ENCODE measurements at places on chromosomes 1 and 21. TPM values are rescaled to one million over a fixed set of nuclear protein-coding genes. Genes with fewer than 3 reads are reported as not detected.

DNA sequence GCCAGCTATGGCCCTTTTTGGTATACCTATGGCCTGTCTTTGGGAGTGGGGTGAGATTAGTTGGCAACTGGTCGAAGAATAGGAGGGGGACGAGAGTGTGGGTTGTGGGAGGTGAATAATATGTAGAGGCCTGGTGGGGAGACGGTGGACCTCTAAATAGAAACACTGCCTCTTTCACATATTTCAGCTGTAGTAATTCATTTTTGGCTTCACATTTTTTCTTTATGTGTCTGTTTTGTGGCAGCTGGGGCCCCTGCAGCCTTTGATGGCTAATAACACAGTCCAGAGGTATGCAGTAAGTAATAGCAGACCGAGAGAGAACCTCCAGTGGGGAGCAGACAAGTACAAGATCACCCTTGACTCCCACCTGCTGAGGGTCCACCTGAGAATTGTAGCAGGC, 75.9 kb downstream of the HLX start:
- ATAC-seq = no peak
- no peaks in the 10 kb centered on the region for H3K4me1 ChIP-seq
- peaks cover 7% of the 10 kb centered on the region for H3K27me3 ChIP-seq
- no peaks in the 10 kb centered on the region for H3K36me3 ChIP-seq

Gene RGL1
- total RNA-seq = 2.6 TPM

- no peak overlapping the region for H3K4me3 ChIP-seq
- no peak overlapping the region for H3K27ac ChIP-seq
- no peaks in the 10 kb centered on the region for H3K4me1 ChIP-seq
Measured at GRCh38 chr1:96384611-96385010, 337.0 kb upstream of the PTBP2 start.

DNA sequence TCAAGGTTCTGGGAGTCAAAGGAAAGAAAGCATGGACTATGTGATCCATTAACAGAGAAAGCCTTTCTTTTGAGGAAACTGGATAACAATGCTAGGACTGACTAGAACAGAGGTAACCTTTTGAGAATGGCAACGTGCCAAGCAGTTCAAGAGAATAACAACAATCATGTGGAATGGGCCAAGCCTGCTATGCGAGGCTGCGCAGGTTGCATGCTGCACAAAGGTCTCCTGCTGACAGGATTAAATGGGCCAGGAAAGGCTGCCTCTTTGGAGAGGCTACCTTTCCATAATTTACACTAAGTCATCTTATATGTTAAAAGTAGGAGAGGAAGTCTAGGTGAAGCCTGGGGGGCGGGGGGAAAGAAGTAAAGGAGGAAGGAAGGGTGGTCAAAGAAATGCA, 5.8 kb downstream of the PCNX2 start:
- peaks cover 35% of the 10 kb centered on the region for H3K36me3 ChIP-seq
- no peak for ATAC-seq
- H3K4me1 ChIP-seq = peaks cover 23% of the 10 kb centered on the region
- H3K27ac ChIP-seq = no peak overlapping the region

DNA sequence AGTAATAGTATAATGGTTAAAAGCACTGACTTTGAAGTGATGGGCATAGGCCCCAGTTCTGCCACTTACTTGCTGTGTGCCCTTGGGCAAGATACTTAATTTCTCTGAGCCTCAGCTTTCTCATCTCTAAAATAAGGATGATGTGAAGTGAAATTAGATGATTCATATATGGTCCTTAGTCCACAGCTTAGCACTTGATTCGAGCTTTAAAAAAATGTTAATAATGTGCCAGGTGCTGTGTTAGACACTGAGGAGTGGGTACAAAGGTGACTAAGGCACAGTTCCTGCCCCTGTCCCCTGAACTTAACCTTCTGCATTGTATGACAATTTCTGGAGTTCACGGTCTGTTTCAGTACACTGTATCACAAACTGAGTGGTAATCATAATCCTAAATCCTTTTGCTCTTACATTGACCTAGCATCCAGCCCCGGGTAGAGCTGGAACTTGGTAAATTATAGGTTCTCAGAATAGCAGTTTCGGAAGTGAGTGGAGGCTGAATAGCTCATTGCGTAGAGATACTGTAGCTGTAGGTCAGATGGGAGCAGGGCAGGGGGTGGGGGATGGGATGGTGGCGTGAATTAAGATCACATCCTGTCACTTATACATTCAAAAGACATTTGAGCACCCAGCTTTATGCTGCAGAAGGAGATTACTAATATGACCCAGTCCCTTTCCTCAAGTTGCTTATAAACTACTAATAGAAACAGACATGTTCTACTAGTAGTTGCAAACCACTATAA, 1.5 kb downstream of the ZNF691 start:
- peaks cover 33% of the 10 kb centered on the region for H3K36me3 ChIP-seq
- H3K27me3 ChIP-seq = no peaks in the 10 kb centered on the region
- H3K4me3 ChIP-seq = peak overlapping the region; percentile 92
- peak overlapping the region; percentile 82 for H3K27ac ChIP-seq
- peaks cover 30% of the 10 kb centered on the region for H3K4me1 ChIP-seq

DNA sequence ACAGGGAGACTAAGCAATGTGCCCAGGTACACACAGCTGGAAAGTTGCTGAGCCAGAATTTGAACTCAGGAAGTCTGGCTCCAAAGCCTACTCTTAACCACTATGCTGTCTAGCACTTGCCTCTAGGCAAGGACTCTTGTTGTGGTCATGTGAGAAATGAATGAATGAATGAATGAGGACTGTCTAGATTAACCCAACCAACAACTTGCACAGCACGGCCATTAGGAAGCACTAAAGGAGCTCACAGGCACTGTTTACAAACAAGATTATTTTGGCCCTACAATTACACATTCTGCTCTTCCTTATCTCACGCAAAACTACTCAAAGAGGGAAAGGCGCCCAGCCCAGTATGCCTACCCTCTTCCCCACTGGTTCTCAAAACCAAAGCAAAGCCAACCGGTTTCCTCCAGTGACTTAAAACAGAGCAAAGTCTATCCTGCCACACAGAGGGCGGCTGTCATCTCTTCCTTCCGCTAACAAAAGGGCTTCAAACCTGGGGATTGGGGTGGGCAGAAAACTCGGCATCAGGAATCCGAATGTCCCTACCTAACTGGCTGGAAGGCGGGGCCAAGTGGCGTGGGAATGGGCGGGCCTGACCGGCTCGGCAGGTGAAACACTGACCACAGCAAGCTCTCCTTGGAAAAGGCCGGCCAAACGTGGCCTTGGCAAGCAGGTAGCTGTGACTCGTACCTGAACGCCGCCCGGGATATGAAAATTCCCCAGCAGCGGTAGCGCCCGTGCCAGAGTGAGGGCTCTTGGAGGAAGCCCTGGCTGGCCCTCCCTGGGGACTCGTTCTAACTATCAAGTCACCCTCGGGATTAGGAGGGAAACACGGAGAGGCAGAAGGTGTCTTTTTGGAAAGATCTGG, 948 bp downstream of the STK40 start:
- H3K36me3 ChIP-seq = peaks cover 40% of the 10 kb centered on the region
- H3K27me3 ChIP-seq = no peaks in the 10 kb centered on the region
- H3K4me3 ChIP-seq = peak overlapping the region; percentile 99
- ATAC-seq = no peak
- H3K4me1 ChIP-seq = peaks cover 46% of the 10 kb centered on the region

DNA sequence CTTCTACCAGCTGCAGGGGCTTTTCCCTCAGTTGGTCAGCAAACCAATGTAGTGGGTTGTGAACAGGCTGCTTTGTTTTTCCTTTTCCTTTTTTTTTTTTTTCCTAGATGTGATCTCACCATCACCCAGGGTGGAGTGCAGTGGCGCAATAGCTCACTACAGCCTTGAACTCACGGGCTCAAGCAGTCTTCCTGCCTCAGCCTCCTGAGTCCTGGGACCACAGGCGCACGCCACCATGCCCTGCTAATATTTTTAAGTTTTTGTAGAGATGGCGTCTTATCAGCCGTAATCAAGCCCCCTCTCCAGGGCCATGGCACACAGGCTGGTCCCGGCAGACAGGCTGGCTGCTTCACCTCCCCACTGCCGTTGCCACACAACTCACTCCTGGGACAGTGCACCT, 3.4 kb upstream of the TRIM11 start:
- H3K27me3 ChIP-seq = no peaks in the 10 kb centered on the region
- peaks cover 4% of the 10 kb centered on the region for H3K4me1 ChIP-seq
- H3K4me3 ChIP-seq = no peak overlapping the region
- no peak for ATAC-seq
- peaks cover 15% of the 10 kb centered on the region for H3K36me3 ChIP-seq

Gene SV2A
- total RNA-seq = 5.8 TPM

Gene CENPF
- total RNA-seq = 69.7 TPM

GRCh38 chr1:6507461-6507911, 16.0 kb upstream of the PLEKHG5 start:
- H3K27ac ChIP-seq = no peak overlapping the region
- H3K4me1 ChIP-seq = no peaks in the 10 kb centered on the region
- no peaks in the 10 kb centered on the region for H3K36me3 ChIP-seq
- H3K4me3 ChIP-seq = no peak overlapping the region
- H3K27me3 ChIP-seq = peaks cover 5% of the 10 kb centered on the region

Gene ELOA
- 48.5 TPM for total RNA-seq

DNA sequence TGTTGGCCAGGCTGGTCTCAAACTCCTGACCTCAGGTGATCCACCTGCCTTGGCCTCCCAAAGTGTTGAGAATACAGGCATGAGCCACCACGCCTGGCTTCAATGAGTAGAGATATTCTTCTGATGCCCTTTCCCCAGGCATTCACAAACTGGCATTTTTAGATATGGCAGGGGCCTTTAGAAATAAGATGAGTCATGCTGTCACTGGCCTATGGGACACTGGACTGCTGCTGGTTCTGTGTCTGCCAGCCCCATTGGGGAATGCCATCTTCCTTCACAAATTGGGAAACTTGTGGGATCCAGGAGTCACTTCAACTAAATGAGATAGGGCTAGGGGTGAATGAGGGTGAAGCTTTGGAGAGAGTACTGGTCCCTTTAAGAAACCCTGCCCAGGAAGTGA, 16.0 kb downstream of the KLHDC8A start:
- ATAC-seq = no peak
- H3K4me3 ChIP-seq = no peak overlapping the region

Gene EPHA8
- not detected for total RNA-seq
